CD4-positive, alpha-beta T cell treated with Interleukin-10 for 1 hour (primary cell): ENCODE measurements at places on chromosomes 4 and X.

DNA sequence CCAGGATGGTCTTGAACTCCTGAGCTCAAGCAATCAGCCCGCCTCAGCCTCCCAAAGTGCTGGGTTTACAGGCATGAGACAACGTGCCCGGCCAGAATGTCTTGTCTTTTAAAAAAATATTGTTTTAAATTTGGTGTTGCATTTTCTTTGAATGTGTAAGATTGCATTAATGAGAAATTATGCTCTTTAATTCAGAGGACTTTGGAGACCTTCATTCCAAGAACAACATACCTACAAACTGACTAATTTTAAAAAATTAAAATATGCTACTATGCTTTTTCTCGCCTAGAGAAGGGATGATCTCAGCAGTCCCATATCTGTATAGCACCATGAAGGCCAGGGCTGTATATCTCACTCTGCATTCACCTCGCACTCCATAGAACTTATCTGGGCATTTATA is 204.3 kb upstream of the SLC7A11 start:
- DNase-seq: no peak

- no peak for DNase-seq
These were observed 291.6 kb upstream of the HS3ST1 start for GRCh38 chr4:11720292-11720691.

DNA sequence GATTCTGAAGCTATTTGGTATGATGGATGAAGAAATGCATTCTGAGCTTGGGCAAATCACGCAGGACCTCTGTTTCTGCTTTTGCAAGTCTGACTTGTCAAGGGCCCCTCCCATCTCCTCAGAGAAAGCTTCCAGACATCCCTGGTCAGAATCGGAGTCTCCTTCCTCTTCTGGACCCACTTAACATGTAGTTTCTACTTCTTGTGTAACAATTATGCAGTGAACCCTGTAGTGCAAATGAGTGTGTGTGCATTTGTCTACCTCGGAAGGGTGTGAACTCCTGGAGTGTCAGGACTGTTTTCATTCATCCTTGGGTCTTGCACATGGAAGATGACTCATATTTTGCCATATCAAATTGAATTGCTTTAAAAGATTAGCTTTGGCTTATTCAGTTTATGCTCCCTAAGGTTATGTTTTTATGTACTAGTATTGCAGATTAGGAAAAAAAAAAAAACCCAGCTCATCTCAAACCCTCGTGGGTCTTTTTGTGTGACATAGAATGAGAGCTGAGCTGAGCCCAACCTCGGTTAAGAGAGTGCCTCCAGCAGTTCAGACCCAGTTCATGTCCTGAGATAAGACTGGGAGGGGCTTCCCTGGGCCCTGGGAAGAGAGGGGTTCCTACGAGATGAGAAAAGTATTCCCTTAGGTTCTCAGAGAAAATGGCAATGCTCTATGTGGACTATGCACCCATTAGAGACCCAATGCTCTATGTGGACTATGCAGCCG is 61.1 kb upstream of the RPL34 start:
- DNase-seq: no peak

- no peak for DNase-seq
These were observed 51.1 kb upstream of the NUDT6 start for GRCh38 chr4:122973465-122973864.

- no peak for DNase-seq
These were observed 218.7 kb upstream of the JADE1 start for GRCh38 chr4:128590773-128591172.

- no peak for DNase-seq
These were observed 492.0 kb downstream of the PCDH11X start for GRCh38 chrX:92270936-92271855.

DNA sequence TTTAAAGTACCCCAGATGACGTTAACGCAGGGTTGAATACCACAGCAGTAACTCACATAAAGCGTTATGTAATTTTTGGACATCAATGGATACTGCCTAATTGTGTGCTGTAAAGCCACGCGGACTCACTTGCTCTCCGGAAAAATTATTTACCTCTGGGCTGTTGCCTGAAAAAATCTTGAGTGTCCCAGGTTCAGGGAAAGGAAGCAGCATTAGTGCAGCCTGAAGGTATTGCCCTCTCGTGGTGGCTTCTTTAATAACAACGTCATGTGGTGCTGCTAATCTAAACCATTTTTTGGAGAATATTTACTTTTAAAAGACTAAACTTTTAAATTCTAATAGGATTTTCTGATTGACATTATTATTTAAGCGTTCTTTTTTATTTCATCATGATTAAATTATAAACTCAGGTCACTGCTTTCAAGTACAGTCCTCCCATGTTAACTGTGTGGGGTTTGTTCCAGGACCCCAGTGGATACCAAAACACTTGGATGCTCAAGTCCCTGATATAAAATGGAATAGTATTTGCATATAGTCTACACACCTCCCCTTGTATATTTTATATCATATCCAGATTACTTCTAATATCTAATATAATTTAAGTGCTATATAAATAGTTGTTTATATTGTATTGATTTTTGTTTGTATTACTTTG is 384.8 kb downstream of the FAM133A start:
- no peak for DNase-seq

DNA sequence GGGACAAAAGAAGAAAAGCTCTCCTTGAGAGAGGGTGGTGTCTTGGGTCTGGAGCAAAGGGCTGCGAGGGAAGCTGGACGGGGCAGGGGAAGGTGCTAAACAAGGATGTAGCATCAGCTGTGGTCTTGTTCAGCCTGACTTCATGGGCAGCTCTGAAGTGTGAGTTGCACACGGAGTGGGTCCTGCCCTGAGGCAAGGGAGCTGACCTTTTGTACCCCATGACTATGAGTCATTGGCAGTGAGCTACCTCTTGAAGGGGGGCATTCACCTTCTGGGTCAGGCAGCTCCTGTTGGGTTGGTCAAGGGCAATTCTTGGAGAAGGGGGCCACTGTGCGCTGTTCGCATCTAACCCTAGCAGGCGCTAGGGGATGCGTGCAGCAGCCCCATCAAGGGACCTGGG is 151.8 kb downstream of the SMIM20 start:
- DNase-seq: no peak

- no peak for DNase-seq
These were observed 90.4 kb upstream of the VCX3B start for GRCh38 chrX:8374041-8374825.

DNA sequence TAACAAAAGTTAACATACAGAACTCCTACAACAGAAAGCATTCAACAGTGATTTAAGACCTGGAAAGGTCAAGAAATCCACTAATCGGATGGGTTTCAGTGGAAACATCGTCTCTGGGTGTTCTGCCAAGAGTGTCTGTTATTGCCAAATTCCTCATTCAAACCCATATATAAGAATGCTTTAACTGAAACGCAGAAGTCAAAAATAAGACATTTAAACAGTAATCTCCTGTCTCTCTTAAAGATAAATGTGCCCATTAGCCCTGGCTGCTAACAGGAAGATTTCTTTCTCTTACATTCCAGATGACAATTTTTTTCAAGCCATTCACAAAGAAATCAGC is 31.5 kb downstream of the DCTD start:
- no peak for DNase-seq

- no peak for DNase-seq
These were observed 50.7 kb downstream of the MRPL1 start for GRCh38 chr4:77913348-77913747.

DNA sequence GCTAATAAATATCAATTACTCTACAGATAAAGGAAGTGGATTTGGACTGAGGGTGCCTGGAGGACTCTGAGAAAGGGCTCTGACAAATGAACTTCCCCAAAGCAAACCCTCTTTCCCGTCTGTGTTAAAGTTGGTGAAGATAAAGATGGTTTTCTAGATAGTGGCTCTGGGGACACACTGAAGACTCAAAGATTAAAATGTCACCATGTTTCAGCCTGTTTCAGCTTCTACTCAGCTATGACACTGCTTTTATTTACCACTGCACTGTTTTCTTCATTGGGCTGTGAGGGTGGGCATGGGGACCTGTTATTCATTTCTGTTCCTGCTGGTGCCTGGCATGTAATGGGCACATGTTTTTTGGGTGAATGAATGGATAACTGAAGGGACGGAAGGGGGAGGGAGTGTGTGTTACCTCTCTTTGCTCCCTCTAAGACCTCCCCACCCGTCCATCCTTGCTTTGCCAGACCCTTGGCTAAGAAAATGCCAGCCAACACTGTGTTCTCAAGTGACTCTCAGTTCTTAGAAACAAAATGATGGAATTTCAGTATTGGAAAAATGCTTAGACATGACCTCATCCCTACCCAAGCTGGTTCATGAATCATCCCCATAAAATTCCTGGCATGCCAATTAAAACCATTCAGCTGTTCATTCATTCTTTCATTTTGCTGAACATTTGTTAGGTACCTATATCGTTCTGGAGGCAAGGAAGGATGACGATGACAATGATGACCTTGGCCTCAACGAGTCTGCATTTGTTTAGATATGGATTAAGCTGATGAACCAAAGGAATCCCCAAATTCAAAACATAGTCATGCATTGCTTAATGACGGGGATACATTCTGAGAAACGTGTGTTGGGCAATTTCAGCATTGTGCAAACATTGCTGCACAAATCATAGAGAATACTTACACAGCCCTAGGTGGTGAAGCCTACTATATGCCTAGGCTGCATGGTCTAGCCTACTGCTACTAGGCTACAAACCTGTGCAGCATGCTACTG is 13.4 kb upstream of the STK32B start:
- DNase-seq: no peak

- no peak for DNase-seq
These were observed 428.8 kb downstream of the NKX6-1 start for GRCh38 chr4:84070289-84070688.

- no peak for DNase-seq
These were observed 109.4 kb upstream of the H2AZ1 start for GRCh38 chr4:100059467-100059866.

DNA sequence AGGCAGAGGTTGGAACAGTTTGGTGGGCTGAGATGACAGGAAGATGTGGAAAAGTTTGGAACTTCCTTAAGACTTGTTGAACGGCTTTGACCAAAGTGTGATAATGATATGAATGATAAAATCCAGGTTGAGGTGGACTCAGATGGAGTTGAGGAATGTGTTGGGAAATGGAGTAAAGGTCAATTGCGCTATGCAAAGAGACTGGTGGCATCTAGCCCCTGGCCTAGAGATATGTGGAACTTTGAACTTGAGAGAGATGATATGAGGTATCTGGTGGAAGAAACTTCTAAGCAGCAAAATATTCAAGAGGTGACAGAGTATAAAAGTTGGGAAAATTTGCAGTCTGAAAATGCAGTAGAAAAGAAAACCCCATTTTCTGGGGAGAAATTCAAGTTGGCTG is 21.4 kb upstream of the UGT2B17 start:
- DNase-seq: no peak

GRCh38 chr4:65719635-65720034 is 49.3 kb upstream of the EPHA5 start:
- no peak for DNase-seq

- DNase-seq: no peak
These were observed 32.8 kb upstream of the GLRB start for GRCh38 chr4:157043131-157043530.

DNA sequence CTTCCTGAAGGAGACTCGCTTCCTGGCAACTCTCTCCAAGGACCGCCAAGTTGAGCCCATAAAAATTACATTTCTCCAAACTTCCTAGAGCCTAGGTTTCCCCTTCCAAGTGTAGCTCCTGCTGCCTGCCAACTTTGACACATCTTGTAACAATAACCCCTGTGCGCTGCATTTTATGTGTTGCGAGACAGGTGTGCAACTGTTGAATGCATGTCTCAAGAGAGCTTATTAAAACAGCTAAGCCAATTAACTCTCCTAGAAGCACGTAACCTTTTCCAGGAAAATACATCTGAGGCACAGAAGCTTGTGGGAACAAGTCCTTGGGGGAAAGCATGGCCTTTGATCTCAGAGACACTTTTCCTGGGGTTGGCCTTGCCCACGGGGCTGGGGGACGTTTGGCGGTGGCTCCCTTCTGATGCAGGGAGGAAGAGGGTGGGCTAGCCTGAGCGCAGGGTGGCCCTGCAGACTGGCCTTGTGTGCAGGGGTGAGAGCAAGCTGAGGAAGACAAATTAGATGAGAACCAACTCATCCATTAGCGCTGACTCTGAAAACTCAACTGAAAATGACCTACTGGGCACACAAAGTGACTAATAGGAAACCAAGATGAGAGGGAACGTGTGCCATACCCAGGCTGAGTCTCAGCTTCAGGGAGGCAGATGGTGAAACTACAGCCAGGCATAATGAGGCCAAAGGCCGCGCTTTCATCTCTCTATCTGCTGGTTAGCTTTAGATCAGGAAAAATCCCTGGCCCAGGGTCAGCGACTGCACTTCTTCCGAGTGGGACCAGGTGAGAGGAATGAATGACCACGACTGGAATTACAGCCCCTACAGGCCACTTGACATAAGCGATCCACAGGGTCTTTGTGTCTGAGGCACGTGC is 75.3 kb downstream of the ENPP6 start:
- no peak for DNase-seq

DNA sequence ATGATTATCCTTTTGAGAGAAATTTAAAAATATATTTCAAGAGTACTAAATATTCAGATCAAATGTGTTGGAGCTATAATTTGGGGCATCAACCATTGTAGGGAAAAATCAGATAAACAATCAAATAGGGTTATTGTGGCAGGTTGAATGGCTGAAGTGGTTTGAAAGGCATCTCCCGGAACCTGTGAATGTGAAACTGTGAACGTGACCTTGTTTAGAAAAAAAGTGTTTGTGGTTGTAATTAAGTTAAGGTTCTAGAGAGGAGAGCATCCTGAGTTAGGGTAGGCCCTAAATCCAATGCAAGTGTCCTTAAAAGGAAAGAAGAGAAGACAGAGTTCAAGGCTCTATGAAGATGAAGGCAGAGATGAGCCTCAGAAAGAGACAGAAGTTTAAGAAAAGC is 37.4 kb downstream of the ADGRA3 start:
- no peak for DNase-seq

- DNase-seq: no peak
These were observed 149.0 kb downstream of the FAM13A start for GRCh38 chr4:88908003-88908402.

DNA sequence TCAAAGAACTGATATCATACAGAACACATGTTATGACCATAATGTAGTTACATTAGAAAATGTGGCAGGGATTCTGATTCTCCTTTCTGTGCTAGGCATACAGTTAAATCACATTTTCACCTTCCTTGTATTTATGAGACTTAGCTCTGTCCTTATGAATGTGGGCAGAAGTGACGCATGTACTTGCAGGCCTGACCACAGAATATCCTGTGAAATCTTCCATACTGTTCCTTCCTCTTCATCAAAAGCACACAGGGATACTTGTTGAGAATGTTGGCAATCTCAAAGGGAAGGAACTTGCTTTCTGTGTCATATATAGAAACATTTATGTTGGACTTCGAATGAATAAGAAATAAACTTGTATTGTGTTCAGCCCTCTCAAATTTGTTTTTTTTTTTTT is 17.2 kb upstream of the MYOZ2 start:
- no peak for DNase-seq

DNA sequence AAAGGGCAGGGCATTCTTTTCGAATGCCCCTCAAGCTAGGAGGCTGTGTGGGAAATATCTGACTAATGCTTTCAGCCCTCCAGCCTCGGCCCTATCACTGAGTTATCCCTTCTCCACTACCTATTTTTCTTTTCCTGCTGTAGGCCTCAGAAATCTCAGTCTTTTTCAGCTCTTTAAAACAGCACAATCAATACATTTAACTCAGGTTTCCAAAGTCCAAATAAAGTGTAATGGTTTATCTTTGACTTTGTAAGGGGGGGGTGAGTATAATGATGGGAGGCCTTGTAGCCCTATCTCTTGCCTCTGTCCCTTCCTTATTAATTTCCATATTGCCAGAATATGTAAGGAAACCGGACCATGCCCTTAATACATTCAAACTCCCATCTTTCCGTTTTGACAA is 1.6 kb upstream of the WNK3 start:
- no peak for DNase-seq

GRCh38 chrX:132591719-132592275 is 103.0 kb upstream of the MBNL3 start:
- no peak for DNase-seq
